Effector memory CD8-positive, alpha-beta T cell (primary cell): ENCODE measurements at places on chromosomes 12 and 14.

DNA sequence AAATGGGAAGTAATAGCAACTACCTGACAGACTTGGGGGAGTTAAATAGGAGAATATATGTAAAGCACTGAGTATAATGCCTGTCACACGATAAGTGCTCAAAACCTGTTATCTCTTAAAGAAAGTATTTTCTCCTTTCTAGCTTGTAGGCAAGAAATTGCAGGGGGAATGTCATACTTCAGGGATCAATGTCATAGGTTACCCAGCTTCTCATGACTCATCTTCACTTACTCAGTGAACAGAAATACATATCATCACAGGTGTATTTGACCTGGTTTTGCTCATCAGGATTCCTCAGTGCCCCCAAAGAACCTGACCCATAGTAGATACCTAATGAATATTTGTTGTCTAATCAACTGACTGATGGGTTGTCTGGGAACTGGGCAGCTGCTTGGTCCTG, 285.0 kb upstream of the ATP2B1 start:
- no peaks in the 10 kb centered on the region for H3K36me3 ChIP-seq
- no peak for DNase-seq
- H3K27ac ChIP-seq, result no peak overlapping the region
- H3K27me3 ChIP-seq, result no peaks in the 10 kb centered on the region
- no peak overlapping the region for H3K4me3 ChIP-seq
- H3K4me1 ChIP-seq, result peaks cover 20% of the 10 kb centered on the region

DNA sequence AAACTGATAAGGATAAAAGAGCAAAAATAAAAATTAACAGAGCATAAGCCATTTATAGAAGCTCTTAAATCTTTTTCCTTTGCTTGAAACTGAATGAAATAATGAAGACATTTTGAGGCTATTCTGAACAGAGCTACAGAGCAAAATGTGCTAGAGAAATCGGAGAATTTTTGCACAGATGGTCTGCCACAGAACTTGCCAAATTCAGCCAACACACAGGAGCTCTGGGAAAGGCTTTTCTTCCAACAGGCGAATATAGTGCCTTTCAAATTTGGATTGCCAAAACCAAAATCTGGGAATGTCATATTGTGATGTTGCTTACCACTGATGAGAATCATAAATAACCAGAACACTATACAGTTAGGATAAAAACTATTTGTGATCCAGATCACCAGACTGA, 406.3 kb downstream of the RPL10L start:
- no peaks in the 10 kb centered on the region for H3K36me3 ChIP-seq
- H3K4me1 ChIP-seq, result no peaks in the 10 kb centered on the region
- no peaks in the 10 kb centered on the region for H3K27me3 ChIP-seq
- H3K27ac ChIP-seq, result no peak overlapping the region

GRCh38 chr12:102433304-102433703, 47.1 kb downstream of the IGF1 start:
- H3K4me3 ChIP-seq, result no peak overlapping the region
- no peaks in the 10 kb centered on the region for H3K36me3 ChIP-seq
- DNase-seq, result no peak
- H3K27me3 ChIP-seq, result peaks cover 12% of the 10 kb centered on the region
- H3K4me1 ChIP-seq, result no peaks in the 10 kb centered on the region

- no peak for DNase-seq
- peaks cover 16% of the 10 kb centered on the region for H3K36me3 ChIP-seq
- no peak overlapping the region for H3K4me3 ChIP-seq
These were observed 10.7 kb downstream of the PCNX4 start for GRCh38 chr14:60102389-60102788.

DNA sequence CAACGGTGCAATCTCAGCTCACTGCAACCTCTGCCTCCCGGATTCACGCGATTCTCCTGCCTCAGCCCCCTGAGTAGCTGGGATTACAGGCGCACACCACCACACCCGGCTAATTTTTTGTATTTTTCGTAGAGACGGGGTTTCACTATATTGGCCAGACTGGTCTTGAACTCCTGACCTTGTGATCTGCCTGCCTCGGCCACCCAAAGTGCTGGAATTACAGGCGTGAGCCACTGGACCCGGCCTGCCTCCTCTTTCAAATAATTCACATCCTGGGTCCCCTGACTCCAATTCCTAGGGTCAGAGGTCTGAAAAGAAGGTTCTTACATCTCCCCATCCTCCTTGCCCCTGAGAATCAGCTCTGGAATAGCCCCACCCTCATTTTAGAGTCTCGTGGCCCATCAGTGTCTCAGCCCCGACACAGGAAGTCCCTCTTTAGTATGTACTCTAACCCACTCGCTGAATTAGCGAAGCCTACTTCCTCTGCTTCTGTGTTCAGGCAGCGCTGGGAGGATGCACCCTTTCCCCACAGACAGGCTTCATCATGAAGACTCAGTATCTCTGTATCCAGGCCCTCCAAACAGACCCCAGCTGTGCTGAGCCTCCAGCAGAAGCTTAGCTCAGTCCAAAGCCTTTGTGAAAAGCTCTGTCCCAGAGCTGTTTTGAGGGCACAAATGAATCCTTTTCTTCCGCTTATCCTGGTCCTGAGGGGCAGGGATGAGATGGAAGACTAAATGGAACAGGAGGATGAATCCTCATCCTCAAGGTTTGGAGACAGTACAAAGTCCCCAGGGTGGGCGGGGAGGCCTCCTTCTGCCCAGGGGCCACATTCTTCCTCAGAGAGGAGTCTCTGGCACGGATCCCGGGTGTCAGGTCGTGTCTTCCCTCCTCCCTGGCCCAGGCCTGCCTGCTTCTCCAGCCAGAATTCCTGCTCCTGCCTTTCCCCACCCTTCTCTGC, 3.5 kb downstream of the LPAR5 start:
- peaks cover 64% of the 10 kb centered on the region for H3K4me1 ChIP-seq
- peak; percentile 50 for DNase-seq
- peak overlapping the region; percentile 97 for H3K27ac ChIP-seq
- H3K36me3 ChIP-seq, result peaks cover 22% of the 10 kb centered on the region

GRCh38 chr14:33711811-33712216, 239.1 kb downstream of the EGLN3 start:
- no peak overlapping the region for H3K27ac ChIP-seq
- H3K4me3 ChIP-seq, result no peak overlapping the region
- H3K27me3 ChIP-seq, result no peaks in the 10 kb centered on the region

DNA sequence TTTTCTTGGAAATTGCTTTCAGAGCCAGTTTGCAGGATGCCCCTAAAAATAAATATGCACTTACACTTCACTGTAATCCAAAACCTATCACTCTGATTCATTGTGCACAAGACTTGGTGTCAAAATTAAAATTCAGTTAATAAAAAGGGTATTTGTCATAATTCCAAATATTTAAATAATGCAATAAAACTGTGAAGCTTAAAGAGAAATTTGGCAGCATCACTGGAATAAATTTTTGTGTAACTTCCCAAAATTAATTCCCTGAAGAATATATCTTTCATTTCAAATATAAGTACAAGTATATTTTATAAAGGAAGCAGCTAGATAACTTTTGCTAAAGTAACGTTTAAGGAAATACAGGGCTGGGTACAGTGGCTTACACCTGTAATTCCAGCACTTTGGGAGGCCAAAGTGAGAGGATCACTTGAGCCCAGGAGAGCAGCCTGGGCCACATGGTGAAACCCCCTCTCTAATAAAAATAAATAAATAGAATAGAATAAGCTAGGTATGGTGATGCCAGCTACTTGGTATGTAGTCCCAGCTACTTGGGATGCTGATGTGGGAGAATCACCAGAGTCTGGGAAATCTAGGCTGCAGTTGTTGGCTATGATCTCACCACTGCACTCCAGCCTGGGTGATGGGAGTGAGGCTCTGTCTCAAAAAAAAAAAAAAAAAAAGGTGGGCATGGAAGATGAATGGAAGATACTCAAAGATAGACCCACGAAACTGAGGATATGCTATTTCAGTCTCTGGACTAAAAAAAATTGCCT, 233.8 kb downstream of the FBXL14 start:
- no peaks in the 10 kb centered on the region for H3K4me1 ChIP-seq
- DNase-seq, result no peak

DNA sequence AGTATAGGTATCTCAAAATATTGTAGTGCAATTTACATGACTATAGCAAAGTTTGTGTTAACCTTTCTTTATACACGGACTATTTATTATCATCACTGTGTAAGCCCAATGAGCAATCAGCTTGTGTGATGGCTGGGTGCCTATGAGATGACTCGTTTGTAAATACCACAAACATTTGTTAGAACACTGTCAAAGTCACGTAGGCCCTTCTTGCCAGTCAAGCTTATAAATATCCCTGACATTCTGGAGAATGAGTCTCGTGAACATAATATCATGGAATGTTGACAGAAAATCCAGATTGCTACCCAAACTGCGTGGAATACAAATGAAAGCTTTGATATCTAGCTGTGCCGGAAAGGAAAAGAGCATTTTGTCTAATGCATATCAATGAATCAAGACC, 648.3 kb upstream of the MDGA2 start:
- no peak for DNase-seq
- no peaks in the 10 kb centered on the region for H3K36me3 ChIP-seq
- no peaks in the 10 kb centered on the region for H3K4me1 ChIP-seq
- H3K27ac ChIP-seq, result no peak overlapping the region
- no peaks in the 10 kb centered on the region for H3K27me3 ChIP-seq

- H3K4me1 ChIP-seq, result peaks cover 21% of the 10 kb centered on the region
- no peak overlapping the region for H3K27ac ChIP-seq
- no peak overlapping the region for H3K4me3 ChIP-seq
- no peak for DNase-seq
These were observed 103.2 kb downstream of the SLC25A47 start for GRCh38 chr14:100426314-100426713.

- no peak for DNase-seq
- peaks cover 38% of the 10 kb centered on the region for H3K27me3 ChIP-seq
These were observed 109.7 kb upstream of the PRMT8 start for GRCh38 chr12:3381059-3382047.

GRCh38 chr14:93984987-93985410, 8.6 kb upstream of the ASB2 start:
- peaks cover 10% of the 10 kb centered on the region for H3K4me1 ChIP-seq
- H3K27ac ChIP-seq, result no peak overlapping the region
- no peaks in the 10 kb centered on the region for H3K27me3 ChIP-seq

GRCh38 chr14:89429199-89430181, 12.5 kb upstream of the FOXN3 start:
- peaks cover 17% of the 10 kb centered on the region for H3K36me3 ChIP-seq
- DNase-seq, result peak; percentile 16
- peaks cover 30% of the 10 kb centered on the region for H3K4me1 ChIP-seq

DNA sequence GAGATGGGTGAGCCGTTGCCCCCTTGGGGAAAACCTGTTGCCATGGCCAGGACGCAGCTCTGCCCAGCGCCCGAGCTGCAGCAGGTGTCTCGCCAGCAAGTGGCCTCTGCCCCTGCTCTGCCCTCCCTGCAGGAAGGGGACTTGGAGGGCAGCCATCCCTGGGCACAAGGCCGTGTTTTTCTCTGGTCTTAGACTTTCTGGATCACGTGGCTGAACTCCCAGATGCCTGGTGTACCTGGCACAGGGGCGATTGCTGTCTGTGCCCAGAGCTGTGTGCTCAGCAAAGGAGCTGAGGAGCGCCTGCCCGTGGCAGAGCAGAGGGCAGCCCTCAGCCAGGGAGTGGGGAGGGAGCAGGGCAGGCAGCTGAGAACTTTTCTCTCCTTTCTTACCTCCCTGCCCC, 38.0 kb downstream of the TMEM63C start:
- no peak for DNase-seq
- no peaks in the 10 kb centered on the region for H3K36me3 ChIP-seq

- H3K4me1 ChIP-seq, result no peaks in the 10 kb centered on the region
- no peak overlapping the region for H3K27ac ChIP-seq
- H3K4me3 ChIP-seq, result no peak overlapping the region
These were observed 9.2 kb downstream of the NOS1 start for GRCh38 chr12:117352206-117352605.

DNA sequence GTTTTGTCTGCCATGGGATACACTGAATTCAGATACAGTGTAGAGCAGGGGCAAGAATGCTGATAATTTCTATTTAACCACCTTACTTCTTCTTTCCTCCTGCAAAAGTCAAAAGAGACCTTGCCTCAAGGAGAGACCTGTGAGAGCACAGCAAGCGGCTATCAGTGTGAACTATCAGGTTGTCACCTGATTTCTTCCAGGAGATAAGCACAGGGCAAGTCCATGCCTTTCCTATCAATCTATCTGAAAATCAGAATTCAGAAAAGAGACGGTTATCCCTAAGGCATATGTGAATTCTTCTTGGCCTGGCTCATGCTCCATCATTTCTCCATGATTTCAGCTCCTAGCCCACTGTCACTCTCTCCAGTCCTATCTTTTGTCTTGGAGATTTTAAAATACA, 128.9 kb upstream of the CCND2 start:
- H3K4me3 ChIP-seq, result peak overlapping the region; percentile 10
- H3K27me3 ChIP-seq, result no peaks in the 10 kb centered on the region
- H3K4me1 ChIP-seq, result peaks cover 43% of the 10 kb centered on the region
- DNase-seq, result no peak
- H3K27ac ChIP-seq, result peak overlapping the region; percentile 51
- peaks cover 3% of the 10 kb centered on the region for H3K36me3 ChIP-seq

DNA sequence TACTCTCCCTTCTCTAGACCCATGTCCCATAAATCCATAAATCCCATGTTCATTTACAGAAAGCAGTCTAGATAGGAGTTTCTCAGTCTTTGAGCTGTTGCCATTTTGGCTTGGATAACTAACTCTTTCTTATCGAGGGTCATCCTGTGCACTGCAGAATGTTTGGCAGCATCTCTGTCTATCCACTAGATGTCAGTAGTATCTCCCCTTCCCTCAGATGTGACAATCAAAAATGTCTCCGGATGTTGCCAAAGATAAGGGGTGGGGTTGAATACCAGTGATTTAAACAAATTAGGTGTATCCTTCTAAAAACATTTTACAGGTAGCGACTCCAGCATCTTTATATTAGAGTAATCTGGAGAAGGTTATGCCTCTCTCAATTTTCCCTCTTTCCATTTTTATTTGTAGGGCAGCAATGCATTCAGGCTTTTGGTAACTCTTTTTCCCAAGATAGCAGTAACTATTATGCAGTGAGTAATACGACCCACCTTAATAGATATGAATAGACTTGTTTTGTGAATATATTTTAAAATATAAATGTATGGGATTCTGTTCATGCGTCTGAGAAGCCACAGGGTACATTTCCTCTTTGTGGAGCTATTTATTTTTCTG, 100.7 kb downstream of the LRRK2 start:
- no peak overlapping the region for H3K27ac ChIP-seq
- no peaks in the 10 kb centered on the region for H3K27me3 ChIP-seq
- no peaks in the 10 kb centered on the region for H3K4me1 ChIP-seq

DNA sequence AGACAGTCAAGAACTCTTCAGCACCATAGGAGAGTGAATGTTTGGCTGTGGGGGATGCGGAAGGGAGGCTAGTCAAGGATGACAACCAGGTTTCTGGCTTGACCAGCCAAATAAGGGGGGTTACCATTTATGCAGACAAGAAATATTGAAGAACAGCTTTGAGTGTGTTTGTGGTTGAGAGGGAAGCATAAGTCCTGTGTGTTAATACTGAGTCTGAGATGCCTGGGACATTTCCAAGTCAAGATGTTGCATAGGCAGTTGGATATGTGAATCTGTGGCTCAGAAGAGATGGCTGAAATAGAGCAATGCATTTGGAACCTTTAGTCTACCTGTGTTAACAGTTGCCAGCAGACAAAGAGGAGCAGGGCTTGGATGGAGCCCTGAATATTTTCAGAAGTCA, 66.1 kb downstream of the ANO6 start:
- no peak overlapping the region for H3K4me3 ChIP-seq
- DNase-seq, result no peak
- H3K27ac ChIP-seq, result no peak overlapping the region
- peaks cover 3% of the 10 kb centered on the region for H3K36me3 ChIP-seq
